ENCODE measurements at places on chromosomes 1 and 21.

DNA sequence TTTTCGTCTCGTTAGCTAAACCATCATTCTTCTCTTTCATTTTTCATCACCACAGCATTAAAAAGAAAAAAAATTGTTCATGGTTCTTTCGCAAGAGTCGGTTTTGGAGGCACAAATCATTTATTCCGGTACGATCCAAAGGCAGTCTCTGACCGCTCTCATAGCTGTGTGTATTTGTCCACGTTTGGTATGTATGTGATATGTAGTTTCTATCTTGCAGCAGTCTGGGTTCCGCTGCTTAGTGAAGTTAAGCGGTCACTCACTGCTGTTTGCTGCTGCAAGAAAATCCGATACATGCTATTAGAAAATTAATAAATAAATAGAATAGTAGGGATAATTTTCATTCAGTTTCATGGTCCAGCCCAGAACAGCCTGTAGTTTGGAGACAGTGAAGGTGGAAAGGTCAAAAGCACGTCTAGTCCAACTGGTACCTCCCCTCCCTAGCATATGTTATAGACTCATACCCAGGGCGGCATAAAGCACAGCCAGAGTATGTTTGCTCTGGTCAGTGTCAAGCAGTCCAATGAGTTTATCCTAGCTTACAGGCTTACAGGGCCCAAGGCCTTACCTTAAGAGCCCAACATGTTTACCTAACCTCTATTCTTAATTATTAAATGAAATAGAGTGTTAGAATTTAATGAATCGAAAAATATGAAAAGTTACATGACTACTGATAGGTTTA, 2.5 kb downstream of the FMN2 start:
- no peak for DNase-seq

DNA sequence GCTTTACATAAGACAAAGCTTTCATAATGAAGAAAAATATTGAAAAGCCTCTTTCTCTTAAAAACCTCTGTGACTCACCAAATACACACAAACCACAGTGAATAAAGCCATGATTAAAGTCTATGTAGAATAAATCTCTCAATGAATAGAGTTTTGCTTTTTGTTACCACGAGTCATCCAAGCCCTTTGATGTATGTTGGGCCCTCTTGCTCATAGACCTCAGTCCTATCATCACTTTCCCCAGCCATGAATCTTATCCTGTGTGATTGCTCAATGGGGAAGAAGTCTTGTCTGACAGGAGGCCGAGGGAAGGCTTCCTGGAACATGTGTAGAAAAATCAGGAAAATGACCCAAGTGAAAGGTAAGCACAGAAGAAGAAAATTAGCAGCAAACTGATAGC, 60.8 kb downstream of the NGF start:
- DNase-seq = no peak

DNA sequence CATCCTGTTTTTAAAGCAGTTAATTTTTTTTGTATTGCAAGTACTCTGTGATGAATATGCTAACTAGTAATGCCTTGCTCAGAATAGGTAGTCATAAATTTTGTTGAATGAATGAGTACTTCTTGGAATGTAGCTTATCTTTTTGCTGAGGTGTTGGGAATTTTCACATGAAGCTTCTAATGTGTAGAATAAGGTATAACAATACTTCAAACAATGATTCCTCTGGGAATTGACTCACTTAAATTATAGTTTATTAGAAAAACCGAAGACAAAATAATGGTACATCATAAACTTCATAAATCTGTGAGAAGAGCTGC, 13.9 kb downstream of the CDC14A start:
- DNase-seq = no peak

GRCh38 chr1:78869136-78869535, 137.4 kb downstream of the ADGRL4 start:
- DNase-seq = no peak

DNA sequence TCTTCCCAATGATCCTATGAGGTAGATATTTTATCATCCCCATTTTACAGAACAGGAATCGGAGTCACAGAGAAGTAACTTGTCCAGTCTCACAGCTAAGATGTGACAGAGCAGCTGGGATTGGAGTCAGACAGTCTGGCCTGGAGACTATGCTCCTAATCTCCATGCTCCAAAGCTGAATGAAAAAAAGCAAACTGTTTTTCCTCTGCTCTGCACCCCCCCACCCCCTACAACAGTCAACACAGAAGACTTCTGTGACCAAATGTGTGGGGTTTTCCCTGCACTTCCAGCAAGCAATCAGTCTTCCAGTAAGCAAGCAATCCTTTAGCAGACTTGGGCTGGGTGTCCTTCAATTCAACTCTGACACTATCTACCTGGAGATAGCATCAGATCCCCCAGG, 33.2 kb downstream of the KIRREL1 start:
- no peak for DNase-seq

DNA sequence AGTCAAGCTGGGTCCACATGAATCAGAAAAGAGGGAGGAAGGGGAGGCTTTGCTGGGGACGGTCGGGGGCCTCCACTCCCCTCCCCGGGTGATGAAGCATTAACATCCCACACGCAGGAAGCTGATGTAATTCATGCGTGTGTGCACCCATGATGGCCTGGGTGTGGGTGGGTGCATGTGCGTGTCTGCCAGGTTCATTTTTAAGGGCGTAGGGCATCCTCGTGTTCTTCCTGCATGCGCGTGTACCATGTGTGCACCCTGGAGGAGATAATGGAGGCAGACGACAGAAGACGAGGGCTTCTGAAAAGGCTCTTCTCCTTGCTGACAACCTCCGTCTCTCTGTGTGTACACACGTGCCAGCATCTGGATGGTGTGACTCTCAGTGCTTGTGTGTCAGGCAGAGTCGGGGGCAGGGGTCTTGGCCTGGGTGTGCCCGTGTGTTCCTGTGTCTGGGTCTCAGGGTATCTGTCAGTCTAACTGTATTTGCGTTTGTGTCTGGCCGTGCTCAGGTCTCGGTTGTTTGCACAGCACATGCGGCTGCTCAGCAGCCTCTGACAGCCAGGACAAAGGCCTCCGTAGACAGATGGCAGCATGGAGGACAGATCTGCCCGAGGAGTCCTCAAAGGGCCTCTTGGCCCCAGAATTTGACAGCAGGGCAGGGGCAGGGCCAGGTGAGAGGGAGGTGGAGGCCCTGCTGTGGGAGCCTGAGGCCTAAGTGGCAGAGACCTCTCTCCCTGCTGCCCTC, 2.4 kb downstream of the RAP1GAP start:
- no peak for DNase-seq

- DNase-seq = no peak
These were observed 67.3 kb downstream of the URB2 start for GRCh38 chr1:229693129-229693900.
